ENCODE measurements at places on chromosomes 13 and 19.

GRCh38 chr13:75255147-75255546 lies 226.8 kb downstream of the TBC1D4 start:
- no peak for DNase-seq

- DNase-seq = no peak
Measured at GRCh38 chr13:82791035-82791434, 1091.2 kb downstream of the SLITRK1 start.

GRCh38 chr13:71039440-71039839 lies 827.6 kb downstream of the DACH1 start:
- no peak for DNase-seq

DNA sequence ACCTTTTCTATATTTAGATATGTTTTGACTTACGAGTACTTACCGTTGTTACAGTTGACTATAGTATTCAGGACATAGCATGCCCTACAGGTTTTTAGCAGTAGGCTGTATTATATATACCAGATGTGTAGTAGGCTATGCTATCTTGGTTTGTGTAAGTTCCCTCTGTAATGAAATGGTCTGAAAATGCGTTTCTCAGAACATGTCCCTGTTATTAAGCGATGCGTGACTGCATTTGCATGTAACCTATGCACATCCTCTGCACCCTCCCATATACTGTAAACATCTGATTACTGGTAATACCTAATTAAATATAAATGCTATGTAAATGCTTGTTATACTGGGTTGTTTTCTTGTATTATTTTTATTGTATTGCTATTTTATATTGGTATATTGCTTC lies 6.6 kb downstream of the ZNF766 start:
- DNase-seq = no peak

DNA sequence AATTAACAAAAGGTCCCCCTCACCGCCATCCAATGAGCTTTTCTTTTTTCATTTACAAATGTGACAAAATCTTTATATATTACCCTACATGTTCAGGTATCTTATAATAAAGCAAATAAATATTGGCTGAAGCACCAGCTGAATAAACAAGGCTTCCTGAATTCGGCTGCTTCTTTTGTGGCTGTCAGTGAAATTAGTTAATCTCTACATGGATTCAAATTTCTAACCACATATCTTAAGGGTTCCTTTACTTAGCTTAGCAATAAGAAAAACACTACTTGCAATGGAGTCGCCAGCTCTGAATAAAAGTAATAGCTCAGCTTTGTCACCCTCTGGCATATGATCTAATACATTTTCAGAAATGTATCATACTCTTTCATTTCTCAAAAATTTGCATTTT lies 104.3 kb downstream of the CCNA1 start:
- DNase-seq = no peak

DNA sequence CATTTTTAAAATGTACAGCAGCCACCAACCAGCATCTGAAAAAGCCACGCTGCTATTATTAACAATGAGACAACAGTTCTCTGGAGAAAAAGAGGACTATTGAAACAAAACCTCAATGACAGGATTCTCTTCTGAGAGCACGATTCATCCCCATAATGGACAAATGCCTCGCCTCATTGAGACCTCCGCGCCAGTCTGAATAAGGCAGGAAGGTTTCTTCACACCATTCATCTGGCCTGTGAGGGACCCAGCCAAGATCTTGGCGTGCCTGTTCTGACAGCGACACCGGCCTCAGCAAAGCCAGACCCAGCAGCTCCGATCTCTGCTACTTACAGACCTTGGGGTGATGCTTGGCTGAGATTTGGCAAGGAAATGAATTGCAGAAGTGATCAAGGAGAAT lies 14.8 kb downstream of the SMIM7 start:
- no peak for DNase-seq

DNA sequence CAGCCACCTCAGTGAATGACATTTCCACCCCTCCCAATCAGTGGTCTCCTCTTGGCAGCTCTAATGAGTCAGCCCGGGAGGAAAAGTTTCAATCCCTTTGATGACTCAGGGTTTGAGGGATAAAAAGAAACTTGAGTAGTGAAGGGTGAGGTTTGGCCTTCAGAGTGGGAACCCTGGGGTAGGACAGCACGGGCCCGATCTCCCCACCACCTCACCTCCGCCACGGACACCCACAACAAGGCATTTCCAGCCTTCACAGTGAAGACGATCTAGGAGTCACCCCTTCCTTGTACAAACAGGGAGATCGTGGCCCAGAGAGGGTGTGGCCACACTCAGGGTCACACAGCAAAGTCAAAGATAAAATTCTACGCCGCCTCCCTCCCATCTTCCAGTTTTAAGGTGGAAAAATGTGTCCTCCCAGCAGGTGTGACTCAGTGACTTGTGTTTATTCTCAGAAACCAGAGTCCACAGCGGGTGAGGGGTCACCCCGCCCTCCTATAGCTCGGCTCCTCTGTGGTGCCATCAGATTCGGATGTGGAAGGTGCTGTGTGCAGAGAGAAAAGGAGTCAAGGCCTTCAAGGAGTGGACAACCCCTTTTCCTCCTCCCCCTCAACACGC lies 12.3 kb downstream of the CIB3 start:
- DNase-seq = no peak

DNA sequence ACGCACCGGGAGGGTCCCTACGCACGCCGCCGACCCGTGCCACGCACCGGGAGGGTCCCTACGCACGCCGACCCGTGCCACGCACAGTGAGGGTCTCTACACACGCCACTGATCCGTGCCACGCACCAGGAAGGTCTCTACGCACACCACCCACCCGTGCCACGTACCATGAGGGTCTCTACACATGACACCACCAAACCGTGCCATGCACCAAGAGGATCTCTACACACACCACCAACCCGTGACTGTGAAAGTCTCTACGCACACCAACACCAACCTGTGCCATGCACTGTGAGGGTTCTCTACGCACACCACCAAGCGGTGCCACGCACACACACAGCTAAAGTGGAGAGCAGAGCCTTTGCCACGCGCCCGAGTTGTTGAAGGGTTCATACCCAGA lies 16.7 kb downstream of the ZNF787 start:
- no peak for DNase-seq

DNA sequence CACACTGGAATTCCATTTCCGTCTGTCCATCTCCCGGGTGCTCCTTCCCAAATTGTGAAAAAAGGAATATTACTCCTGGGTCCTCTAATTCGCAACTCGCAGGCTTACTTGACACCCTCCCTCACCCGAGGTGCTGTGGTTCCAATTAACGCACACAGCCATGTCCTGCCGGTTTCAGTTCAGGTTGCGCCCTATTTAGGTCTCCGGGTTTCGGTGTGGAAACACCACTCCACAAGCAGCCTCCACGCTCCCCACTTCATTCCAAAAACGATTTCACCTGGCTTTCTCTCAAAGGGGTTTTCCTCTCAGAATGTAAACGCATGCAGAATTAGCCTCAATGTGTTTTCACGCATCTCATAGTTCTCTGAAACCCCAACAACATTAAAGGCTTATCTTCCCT lies 37.9 kb downstream of the NAXD start:
- DNase-seq = no peak

GRCh38 chr19:55613930-55614710 lies 8.7 kb downstream of the ZNF865 start:
- no peak for DNase-seq

- no peak for DNase-seq
Measured at GRCh38 chr13:99778500-99778899, 193.1 kb downstream of the ZIC5 start.

DNA sequence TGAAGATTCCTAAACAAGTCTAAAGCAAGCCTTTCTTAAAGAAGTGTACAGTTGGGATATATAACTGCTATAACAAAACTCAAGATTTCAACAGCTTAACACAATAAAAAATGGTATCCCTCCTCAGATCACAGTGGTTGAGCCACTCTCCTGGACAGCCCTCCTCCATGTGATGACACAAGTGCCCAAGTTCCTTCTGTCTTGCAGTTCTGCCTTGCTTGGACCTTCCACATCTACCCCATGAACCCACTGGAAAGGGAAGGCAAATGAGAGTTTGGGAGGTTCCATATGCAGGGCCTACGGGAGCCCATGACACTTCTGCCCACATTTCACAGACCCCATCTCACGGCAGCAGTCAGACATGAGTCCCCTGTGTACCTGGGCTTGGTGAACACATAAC lies 659.2 kb downstream of the UQCRFS1 start:
- DNase-seq = no peak

DNA sequence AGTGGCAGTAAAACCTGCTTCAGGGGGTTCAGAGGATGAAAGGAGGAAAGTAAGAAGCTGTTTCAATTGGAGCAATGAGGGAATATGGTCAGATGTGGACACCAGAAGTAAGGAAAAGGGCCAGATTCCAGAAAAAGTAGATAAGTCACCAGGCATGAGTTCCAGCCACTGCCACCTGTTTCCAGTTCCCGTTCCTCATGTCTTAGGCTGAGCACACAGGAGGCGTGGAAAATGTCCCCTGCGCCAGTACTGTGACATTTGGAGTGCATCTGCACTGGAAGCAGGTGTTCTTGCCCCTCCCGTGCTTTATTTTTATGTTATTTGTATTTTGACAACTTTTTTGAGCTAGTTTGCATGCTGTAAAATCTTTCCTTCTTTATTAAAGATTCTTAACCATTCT lies 25.3 kb downstream of the LMO7 start:
- DNase-seq = no peak

GRCh38 chr19:13381827-13382632 lies 124.2 kb downstream of the CACNA1A start:
- no peak for DNase-seq

DNA sequence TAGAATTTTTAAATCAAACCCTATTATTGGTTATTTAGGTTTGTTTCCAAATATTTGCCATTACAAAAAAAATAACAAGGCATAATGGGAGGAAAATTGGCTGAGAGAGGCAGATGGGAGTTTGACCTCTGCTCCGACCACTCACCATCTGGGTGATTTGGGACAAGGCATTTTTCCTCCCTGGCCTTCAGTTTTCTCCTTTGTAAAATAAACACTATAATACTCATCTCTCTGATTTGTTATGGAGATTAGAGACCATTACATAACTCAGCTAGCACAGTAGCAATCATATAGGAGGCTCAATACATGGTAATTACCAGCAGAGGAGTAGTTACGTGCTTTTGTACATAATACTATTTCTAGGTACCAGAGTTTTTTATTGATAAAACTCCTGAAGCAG lies 70.2 kb upstream of the STK24 start:
- no peak for DNase-seq

- no peak for DNase-seq
Measured at GRCh38 chr19:46144756-46145155, 3.3 kb upstream of the IGFL2 start.

GRCh38 chr19:9531933-9532332 lies 6.5 kb downstream of the ZNF426 start:
- no peak for DNase-seq

DNA sequence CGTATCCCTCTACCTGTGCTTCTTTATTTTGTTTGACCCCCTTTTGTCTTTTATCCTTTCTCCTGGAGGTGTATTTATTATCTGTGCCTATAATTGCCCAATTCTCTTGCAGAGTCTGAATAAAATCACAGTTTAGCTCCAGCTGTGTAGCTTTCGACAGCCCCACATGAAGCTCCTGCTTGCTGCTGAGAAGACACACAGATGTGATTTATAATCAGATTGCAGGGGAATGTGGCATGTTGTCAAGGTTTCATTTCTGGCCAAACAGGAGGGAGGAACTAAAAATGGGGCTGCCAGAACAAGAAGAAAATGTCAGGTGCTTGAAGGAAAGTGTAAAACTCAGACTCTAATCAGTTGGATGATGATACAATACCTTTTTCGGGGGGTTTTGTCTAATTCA lies 22.7 kb downstream of the CCNA1 start:
- DNase-seq = no peak

DNA sequence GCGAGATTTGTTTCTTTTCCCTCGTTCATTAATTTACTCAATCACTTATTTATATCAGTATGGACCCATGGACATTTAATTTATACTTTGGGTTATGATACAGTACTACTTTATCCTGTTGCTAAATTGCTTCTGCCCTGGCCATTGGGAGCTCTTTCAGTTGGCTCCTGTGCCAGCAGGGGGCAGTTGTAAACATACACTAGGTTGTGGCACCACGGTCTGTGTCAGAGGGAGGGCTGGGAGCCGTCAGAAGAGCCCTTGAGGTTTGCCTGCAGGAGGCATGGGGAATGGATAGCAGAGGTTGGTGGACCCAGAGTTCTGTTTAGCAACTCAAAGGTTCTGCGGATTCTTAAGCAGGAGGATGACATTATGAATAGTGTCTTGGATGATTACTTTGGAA lies 94.3 kb downstream of the ERCC5 start:
- no peak for DNase-seq

DNA sequence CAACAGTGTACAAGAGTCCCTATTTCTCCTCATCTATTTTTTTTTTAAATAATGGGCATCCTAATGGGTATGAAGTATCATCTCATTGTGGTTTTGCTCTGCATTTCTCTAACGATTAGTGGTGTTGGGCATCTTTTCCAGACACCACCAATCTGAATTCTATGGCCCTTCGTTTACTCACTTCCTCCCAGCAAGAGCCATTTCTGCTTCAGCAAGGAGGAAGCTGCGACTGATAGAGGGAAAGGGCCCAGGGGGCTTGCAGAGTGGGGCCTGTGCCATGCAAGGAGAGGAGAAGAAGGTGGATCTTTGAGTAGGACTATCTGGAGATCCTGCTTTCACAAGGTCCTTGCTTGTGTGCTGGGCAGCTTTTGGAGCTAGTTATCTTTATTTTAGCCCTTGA lies 58.0 kb downstream of the USPL1 start:
- no peak for DNase-seq

DNA sequence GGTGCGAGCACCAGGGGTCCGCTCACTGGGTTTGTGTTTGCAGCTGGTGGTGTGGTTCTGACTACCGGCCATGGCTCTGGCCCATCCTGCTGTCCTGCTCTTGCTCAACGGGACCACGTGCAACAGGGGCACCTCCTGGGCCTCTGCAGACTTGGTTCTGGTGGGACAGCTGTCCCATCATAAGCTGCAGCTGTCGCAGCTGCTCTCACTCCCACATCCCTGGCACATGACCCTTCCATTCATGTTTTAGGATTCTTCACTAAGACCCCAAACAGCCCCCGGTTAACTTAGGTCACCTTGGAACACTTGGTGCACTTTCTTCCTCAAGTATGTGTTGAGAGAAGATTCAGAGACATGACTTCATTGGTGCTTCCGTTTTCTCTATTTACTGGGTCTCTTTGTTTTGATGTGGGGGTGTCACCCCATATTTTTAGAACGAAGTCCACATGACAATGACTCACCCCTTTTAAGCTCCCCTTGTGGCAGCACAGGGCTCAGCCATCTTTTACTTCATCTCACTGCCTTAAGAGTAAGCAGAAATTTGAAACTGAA lies 68.4 kb upstream of the ARHGEF7 start:
- DNase-seq = no peak

DNA sequence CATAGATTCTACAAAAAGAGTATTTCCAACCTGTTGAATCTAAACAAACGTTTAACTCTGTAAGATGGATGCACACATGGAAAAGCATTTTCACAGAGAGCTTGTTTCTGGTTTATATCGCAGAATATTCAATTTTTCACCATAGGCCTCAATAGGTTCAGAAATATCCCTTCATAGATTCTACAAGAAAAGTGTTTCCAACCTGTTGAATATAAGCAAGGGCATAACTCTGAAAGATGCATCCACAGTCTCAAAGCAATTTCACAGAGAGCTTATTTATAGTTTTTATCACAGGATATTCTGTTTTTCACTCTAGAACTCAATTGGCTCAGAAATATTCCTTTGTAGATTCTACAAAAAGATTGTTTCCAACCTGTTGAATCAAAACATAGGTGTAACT lies 1483.6 kb downstream of the UQCRFS1 start:
- no peak for DNase-seq
